ENCODE measurements at places on chromosomes 5 and 9.

DNA sequence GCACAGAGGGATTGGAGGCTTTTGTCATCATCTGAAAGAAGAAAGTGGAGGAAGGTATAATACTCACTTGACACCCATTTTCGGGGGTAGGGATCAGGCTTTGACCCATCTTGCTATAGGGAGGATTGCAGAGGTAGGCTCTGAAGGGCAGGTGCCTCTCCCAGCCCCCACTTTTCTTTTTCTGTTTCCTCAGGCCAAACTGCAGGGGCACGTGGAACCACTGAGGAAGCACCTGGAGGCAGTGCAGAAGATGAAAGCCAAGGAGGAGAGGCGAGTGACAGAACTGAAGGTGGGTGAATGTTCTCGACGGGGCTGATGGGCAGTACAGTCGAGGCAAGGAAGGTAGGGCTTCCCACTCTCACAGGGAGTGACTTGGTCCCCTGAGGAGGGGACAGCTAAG is 7.5 kb downstream of the TRIM41 start:
- no peak for DNase-seq

- DNase-seq: no peak
Measured at GRCh38 chr5:1182633-1183423, 18.6 kb upstream of the SLC6A19 start.

DNA sequence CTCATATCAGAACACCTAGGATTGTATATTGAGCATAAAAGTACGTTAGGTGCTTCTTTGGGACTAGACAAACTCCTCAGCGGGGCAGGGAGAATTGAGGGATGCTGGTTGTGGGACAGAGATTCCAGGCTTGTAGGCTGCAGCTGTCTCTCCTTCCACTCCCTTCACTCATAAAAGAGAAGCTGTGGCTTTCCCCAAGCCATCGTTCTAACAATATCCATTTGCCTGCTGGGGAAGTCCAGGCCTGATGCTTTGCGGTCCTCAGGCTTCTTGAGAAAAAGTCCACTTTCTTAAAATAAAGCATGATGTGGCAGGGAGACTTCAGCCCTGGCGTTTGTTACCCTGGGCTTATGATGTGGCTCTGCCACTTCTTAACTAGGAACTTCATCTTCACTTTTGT is 129.3 kb upstream of the OSMR start:
- DNase-seq: no peak

- DNase-seq: no peak
Measured at GRCh38 chr9:133004091-133004998, 25.9 kb downstream of the GFI1B start.

GRCh38 chr5:31728039-31728438 is 89.1 kb downstream of the PDZD2 start:
- no peak for DNase-seq

GRCh38 chr9:79489261-79490000 is 82.3 kb upstream of the TLE4 start:
- DNase-seq: no peak

- DNase-seq: no peak
Measured at GRCh38 chr5:74251141-74252035, 389.1 kb downstream of the ENC1 start.

- no peak for DNase-seq
Measured at GRCh38 chr5:134626369-134627014, 6.1 kb downstream of the SAR1B start.

GRCh38 chr5:82525626-82526025 is 247.5 kb upstream of the RPS23 start:
- no peak for DNase-seq

GRCh38 chr9:8140557-8140956 is 341.0 kb upstream of the DMAC1 start:
- DNase-seq: no peak

- DNase-seq: no peak
Measured at GRCh38 chr9:96086936-96087571, 211.6 kb downstream of the ERCC6L2 start.

GRCh38 chr9:36725777-36726356 is 153.2 kb downstream of the MELK start:
- no peak for DNase-seq

GRCh38 chr5:1356873-1357787 is 12.2 kb upstream of the CLPTM1L start:
- DNase-seq: no peak

DNA sequence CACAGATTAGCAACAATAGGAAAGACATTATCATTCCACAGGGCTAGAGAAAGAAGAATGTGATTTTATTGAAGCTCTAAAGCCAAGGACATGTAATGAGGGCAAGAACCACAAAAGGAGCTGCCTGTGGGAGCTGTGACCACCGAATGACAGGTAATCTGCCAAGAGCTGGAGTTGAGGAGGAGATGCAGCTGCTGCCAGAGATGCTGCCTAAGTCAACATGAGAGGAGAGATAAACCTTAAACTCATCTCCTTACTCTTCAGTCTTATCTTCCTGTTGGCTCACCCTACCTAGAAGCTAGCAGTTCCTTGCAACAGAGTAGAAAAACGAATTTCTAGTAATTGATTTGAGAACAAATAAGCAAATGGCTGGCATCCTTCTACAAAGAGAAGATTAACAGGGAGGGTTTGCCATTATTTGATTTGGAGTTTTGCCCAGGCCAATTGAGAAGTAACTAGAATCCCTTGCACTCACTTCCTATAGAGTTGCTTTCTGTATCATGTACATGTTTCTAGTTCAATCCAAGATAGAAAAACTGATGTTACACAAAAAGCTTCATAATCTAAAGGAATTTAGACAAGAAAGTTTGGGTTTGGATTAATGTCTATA is 539.2 kb downstream of the TLE1 start:
- no peak for DNase-seq

All from NCI-H524 (cell line).